Esophagus muscularis mucosa (tissue), 4 donors: ENCODE measurements at places on chromosomes 12 and 14. TPM values are rescaled to one million over a fixed set of nuclear protein-coding genes. Genes with fewer than 3 reads are reported as not detected.
A peak's percentile ranks its signal among the peaks of the same experiment; 100 is the strongest.

DNA sequence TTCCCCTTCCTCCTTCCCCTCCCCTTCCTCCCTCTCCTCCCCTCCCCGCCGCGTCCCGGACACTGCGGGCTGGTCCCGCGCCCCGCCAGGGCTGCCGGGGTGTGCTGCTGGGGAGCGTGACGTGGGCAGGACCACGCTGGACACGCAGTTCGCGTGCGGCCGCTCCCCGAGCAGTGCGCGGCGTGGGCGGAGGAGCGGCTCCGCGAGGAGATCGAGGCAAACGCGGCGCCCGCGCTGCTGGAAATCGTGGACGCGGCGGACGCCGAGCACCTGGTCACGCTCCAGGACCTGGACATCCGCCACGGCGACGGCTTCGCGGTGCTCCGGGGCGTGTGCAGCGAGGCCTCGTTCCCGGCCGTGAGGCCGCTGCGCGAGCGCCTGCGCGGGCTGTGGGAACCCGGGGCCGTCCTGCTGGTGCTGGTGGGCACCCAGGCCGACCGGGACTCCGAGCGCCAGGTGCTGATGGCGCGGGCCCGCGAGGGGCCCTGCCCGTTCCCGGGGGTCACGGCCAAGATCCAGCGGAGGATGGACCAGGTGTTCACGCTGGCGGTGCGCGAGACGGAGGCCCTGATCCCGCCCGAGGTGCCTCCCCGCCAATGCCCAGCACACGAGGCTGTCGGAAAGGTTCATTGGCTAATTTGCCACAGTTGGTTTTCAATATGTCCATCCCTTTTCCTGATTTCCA is 84.3 kb downstream of the TNFAIP2 start:
- H3K27ac ChIP-seq = peak overlapping the region; percentile 86
- peak overlapping the region; percentile 58 for H3K4me3 ChIP-seq
- no peaks in the 10 kb centered on the region for H3K36me3 ChIP-seq
- peaks cover 20% of the 10 kb centered on the region for H3K4me1 ChIP-seq

DNA sequence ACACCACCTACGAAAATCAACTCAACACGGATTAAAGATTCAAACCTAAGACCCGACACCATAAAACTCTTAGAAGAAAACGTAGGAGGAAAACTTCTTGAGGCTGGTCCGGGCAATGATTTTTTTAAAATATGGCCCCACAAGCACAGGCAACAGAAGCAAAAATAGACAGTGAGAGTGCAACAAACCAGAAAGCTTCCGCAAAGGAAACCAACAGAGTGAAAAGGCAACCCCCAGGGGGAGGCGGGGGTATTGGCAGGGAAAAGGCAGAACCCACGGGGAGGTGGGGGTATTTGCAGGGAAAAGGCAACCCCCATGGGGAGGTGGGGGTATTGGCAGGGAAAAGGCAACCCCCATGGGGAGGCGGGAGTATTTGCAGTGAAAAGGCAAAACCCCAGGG is 20.5 kb upstream of the FBRSL1 start:
- H3K36me3 ChIP-seq = no peaks in the 10 kb centered on the region
- no peak overlapping the region for H3K4me3 ChIP-seq
- no peak overlapping the region for H3K27ac ChIP-seq
- no peaks in the 10 kb centered on the region for H3K4me1 ChIP-seq

DNA sequence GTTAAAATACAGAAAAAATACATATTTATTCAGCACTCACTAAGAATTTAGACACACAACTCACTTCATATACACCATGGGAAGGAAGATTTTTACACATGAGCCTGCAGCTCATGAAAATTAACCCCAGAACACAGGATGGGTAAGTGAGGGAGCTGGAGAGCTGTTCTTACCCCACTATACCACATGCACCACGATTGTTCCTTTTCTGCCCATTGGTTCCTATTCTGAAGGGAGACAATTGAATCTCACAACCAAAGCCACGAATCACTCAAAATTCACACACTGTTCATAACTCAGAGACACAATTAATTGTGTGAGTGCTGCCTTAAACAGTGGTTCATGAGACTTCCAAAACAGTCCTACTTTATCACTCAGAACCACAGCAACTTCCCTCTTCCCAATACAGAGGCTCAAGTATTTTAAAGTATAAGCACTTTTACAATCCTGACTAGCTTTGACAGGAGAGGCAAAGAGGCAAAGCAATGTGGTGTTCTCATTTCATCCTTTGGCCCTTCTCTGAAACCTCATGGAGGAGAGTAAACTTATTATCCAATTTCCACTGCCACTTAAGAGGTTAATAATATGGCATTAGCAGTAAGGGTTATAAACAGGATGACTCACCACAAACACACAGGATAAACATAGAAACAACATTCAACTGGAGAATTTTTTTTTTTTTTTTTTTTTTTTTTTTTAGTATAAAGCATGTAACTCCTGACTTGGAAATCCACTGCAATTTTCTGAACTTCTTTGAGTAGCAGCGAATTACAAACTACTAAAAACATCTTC is 59.5 kb downstream of the ITPR2 start:
- no peaks in the 10 kb centered on the region for H3K36me3 ChIP-seq
- H3K4me1 ChIP-seq = no peaks in the 10 kb centered on the region
- no peak for DNase-seq

PTPRQ gene
- 2.0 TPM for total RNA-seq

DNA sequence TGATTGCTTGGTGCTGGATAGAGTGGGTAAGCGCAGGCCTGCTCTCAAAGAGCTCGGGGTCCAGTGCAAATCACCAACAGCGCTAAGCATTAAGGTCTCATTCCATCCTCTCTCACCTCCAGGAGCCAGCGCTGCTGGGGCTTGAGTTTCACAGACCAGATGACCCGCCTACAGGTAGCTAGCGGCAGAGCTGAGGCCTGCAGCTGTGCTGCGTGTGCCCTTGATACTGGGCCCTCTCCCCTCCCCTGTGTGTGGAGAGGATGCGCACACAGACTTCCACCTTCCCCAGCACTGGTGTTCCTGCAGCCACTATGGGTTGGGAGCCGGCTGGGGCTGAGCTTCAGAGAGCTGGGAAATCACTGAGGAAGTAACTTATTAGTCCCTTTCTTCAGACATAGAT is 149.9 kb downstream of the CALM1 start:
- H3K27ac ChIP-seq = peak overlapping the region; percentile 81
- no peaks in the 10 kb centered on the region for H3K36me3 ChIP-seq
- peaks cover 26% of the 10 kb centered on the region for H3K4me1 ChIP-seq
- no peak for DNase-seq
- no peak overlapping the region for H3K4me3 ChIP-seq

KRT77 gene
- not detected for total RNA-seq
